ENCODE measurements at places on chromosomes 4 and X. TPM values are rescaled to one million over a fixed set of nuclear protein-coding genes. Genes with fewer than 3 reads are reported as not detected.

The ARR3 gene
- total RNA-seq, result not detected

The GPC4 gene
- 86.4 TPM for total RNA-seq

The CCKAR gene
- not detected for total RNA-seq

The CENPVL3 gene
- 2.0 TPM for total RNA-seq

The PCYT1B gene
- 6.3 TPM for total RNA-seq

The LUZP4 gene
- total RNA-seq, result not detected

The FSTL5 gene
- total RNA-seq, result 0.34 TPM

The TMEM31 gene
- 0.43 TPM for total RNA-seq

The PDE6B gene
- 3.7 TPM for total RNA-seq

The MAGEA4 gene
- not detected for total RNA-seq

The RIBC1 gene
- 0.34 TPM for total RNA-seq

The ESX1 gene
- 0.84 TPM for total RNA-seq

The GLRA3 gene
- not detected for total RNA-seq

The UGT2A1 gene
- not detected for total RNA-seq

The HSFX3 gene
- not detected for total RNA-seq

The USP26 gene
- not detected for total RNA-seq

The CTAG2 gene
- not detected for total RNA-seq

The IDUA gene
- 27.0 TPM for total RNA-seq

The HTATSF1 gene
- 29.1 TPM for total RNA-seq

The ZNF280C gene
- total RNA-seq, result 7.3 TPM

The PSAPL1 gene
- total RNA-seq, result not detected

The ARMCX2 gene
- 96.5 TPM for total RNA-seq

The NCAPG gene
- total RNA-seq, result 2.6 TPM

The NDNF gene
- 0.34 TPM for total RNA-seq

The RGN gene
- total RNA-seq, result not detected

The MAGIX gene
- 1.2 TPM for total RNA-seq

The ERCC6L gene
- total RNA-seq, result 0.55 TPM

The RS1 gene
- not detected for total RNA-seq

The GPRIN3 gene
- 2.6 TPM for total RNA-seq

The XAGE2 gene
- not detected for total RNA-seq

The PDE5A gene
- 2.2 TPM for total RNA-seq

The ENAM gene
- total RNA-seq, result 0.11 TPM

The ATP1B4 gene
- total RNA-seq, result not detected

The CACNA1F gene
- not detected for total RNA-seq
